ENCODE measurements at places on chromosomes 5 and 9. TPM values are rescaled to one million over a fixed set of nuclear protein-coding genes. Genes with fewer than 3 reads are reported as not detected.

GRCh38 chr5:90563108-90563507 is 4.5 kb downstream of the ADGRV1 start:
- no peak for DNase-seq
- peaks cover 8% of the 10 kb centered on the region for H3K4me1 ChIP-seq
- no peak overlapping the region for H3K4me3 ChIP-seq
- no peak overlapping the region for H3K27ac ChIP-seq
- no peaks in the 10 kb centered on the region for H3K36me3 ChIP-seq

GRCh38 chr5:159933531-159934485 is 17.5 kb downstream of the ADRA1B start:
- peaks cover under 1% of the 10 kb centered on the region for H3K4me1 ChIP-seq
- H3K4me3 ChIP-seq = no peak overlapping the region
- no peaks in the 10 kb centered on the region for H3K27me3 ChIP-seq

GRCh38 chr9:14670718-14671117 is 22.5 kb downstream of the ZDHHC21 start:
- H3K27me3 ChIP-seq = no peaks in the 10 kb centered on the region
- H3K36me3 ChIP-seq = peaks cover 18% of the 10 kb centered on the region
- no peak overlapping the region for H3K4me3 ChIP-seq
- DNase-seq = no peak
- H3K4me1 ChIP-seq = no peaks in the 10 kb centered on the region

DNA sequence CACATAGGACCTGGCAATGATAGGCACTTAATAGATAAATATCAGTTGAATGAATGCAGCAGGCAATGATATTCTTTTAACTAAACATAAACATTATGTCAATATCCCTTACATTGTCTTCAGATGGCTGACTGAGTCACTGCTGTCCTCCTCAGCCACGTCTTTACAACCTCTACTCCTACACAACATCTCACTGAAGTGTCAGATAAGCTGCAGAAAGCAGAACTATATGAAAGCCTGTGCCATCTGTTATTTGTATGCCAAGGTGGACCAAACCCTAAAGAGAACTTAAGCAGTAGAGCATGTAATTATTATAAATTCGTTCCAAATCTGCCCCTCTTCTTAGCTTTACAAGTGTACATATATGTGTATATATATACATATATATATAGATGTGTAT is 271.2 kb downstream of the RASEF start:
- H3K27me3 ChIP-seq = no peaks in the 10 kb centered on the region
- DNase-seq = no peak
- no peak overlapping the region for H3K27ac ChIP-seq
- no peaks in the 10 kb centered on the region for H3K36me3 ChIP-seq

DNA sequence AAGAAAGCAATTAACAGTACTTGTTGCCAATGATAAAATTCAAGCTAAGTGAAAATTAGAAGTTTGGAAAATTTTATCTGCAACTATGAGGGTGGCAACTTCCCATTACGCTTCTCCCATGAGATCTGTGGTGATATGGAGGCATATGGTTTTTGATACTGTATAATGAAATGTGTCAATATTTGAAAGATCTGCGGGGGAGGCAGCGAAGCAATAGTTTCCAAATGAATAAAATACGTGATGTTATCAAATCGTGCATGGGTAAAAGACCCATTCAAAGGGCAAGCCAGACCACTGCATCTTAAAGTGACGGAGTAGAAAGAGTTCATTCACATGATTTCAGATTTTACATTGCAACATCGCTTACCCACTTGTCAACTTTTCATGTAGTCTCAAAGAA is 20.9 kb upstream of the BOD1 start:
- no peak overlapping the region for H3K27ac ChIP-seq
- DNase-seq = no peak
- no peaks in the 10 kb centered on the region for H3K27me3 ChIP-seq
- H3K36me3 ChIP-seq = no peaks in the 10 kb centered on the region
- no peaks in the 10 kb centered on the region for H3K4me1 ChIP-seq

DNA sequence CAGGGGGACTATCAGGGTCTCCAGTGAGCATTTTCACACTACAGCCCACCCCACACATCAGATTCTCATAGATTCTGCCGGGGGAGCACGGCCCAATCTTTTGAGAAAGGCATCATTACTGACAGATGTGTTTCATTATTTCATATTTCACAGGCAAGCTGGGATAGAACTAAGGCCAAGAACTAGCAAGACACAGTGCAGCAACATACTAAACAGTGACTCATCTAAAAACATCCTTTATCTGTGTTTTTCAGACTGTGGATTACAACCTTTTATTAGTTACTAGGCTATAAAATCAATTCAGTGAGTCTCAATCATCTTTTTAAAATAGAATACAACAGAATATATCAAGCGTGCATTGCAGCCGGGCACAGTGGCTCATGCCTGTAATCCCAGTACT is 59.8 kb downstream of the CPLANE1 start:
- DNase-seq = no peak
- no peak overlapping the region for H3K4me3 ChIP-seq
- no peak overlapping the region for H3K27ac ChIP-seq
- no peaks in the 10 kb centered on the region for H3K4me1 ChIP-seq
- peaks cover 95% of the 10 kb centered on the region for H3K36me3 ChIP-seq

DNA sequence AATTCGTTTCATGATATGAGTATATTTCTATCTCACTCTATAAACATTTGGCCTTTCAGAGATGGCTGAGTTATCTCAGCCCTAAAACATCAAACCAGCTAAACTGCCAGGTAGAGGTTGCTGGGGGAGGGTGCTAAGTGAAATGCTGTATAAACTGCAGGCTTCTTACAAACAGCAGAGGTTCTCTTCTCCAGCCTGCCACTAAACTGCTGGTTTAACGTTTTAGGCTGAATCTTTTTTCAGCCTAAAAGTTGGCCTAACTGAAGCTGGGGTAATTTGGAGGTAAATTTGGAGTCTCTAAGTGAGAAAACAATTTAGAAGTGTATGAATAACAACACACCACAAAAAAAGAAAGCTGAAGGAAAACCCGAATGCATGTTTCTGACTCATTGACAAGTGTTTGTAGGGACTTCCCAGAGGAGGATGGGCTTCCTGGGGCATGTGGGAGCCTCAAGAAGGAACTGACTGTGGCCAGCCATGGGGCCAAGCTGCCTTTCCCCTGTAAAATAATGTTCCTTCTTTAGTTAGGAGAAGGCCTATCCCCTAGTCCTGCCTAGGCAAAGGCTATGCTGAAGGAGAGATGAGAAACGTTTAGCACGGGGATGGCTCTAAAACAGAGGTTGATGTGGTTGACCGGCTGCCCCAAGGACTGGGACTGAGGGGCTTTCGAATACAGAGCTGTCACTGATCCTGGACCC is 44.3 kb downstream of the SLC28A3 start:
- no peak for DNase-seq
- H3K4me1 ChIP-seq = no peaks in the 10 kb centered on the region
- H3K27ac ChIP-seq = no peak overlapping the region
- H3K4me3 ChIP-seq = no peak overlapping the region

DNA sequence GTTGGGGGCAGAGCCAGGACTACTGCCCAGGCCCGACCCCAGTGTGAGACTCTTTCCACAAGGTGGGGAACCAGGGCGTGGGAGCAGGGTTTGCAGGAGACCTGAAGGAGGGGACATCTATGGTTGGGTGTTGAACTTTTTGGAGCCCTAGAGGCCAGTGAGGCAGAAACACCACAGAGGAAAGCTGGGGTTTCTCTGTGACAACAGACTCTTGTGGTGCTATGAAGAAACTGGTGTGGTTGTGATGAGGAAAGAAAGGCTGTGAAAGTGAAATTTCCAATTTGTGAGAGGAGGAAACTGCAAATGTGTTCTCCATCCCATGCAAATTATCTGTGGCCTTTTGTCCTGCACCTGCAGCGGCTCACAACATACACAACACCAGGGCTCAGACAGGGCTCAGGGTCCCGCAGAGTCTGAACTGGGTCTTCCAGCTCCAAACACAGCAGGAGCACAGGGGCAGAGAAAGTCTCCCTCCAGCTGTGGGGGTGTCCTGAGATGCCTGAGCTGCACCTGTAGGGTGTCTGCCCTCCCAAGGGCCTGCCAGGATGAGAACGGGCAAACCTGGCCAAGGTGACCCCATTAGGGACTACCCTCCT is 51.4 kb upstream of the GRHPR start:
- no peak overlapping the region for H3K4me3 ChIP-seq
- no peak for DNase-seq
- H3K4me1 ChIP-seq = no peaks in the 10 kb centered on the region
- no peaks in the 10 kb centered on the region for H3K36me3 ChIP-seq
- no peak overlapping the region for H3K27ac ChIP-seq
- no peaks in the 10 kb centered on the region for H3K27me3 ChIP-seq

DNA sequence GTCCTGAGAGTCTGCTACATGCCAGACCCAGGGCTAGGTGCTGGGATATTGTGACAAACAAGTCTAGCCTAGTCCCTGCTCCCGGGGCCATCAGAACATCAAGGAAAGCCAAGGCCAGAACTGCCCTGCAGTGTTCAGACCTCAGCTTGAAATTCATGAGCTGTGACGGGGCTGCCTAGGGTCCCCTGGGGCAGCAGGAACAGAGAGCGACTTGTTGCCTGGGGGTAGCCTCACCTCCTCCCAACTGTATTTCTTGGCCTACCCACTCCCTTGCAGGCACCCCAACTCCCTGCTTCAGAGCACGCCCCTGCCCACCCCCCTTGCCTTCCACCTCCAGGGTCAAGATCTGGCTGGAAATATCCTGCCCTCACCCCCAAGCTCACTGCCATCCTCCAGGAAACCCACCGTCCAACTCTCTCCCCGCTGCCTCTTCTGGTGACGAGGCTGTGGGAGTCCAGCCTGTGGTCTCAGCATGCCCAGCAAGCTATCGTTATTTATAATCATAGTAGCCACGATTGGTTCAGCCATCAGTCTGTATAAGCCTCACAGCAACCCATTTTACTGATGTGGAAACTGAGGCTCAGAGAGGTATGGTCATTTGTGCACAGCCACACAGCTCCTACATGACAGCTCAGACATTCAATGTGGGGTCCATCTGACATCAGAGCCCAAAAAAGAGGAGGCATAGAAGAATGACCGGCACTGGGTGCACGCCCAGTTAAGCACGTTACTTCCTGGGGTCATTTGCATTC is 10.7 kb downstream of the DNM1 start:
- no peak overlapping the region for H3K27ac ChIP-seq
- peaks cover 25% of the 10 kb centered on the region for H3K4me1 ChIP-seq
- no peaks in the 10 kb centered on the region for H3K36me3 ChIP-seq

- H3K27me3 ChIP-seq = no peaks in the 10 kb centered on the region
- H3K4me3 ChIP-seq = no peak overlapping the region
- H3K27ac ChIP-seq = no peak overlapping the region
- H3K36me3 ChIP-seq = no peaks in the 10 kb centered on the region
Measured at GRCh38 chr5:12865529-12865928, 961.3 kb upstream of the CTNND2 start.

- no peaks in the 10 kb centered on the region for H3K36me3 ChIP-seq
- peaks cover 42% of the 10 kb centered on the region for H3K4me1 ChIP-seq
- peak; percentile 81 for DNase-seq
- H3K4me3 ChIP-seq = peak overlapping the region; percentile 18
Measured at GRCh38 chr9:129458663-129459546, 162.0 kb downstream of the C9orf50 start.

- no peaks in the 10 kb centered on the region for H3K4me1 ChIP-seq
- no peak for DNase-seq
- no peak overlapping the region for H3K27ac ChIP-seq
- no peaks in the 10 kb centered on the region for H3K27me3 ChIP-seq
Measured at GRCh38 chr9:123208626-123209174, 59.7 kb downstream of the STRBP start.

GRCh38 chr5:43312699-43313034 is 545 bp downstream of the HMGCS1 start:
- H3K27me3 ChIP-seq = no peaks in the 10 kb centered on the region
- H3K4me1 ChIP-seq = peaks cover 26% of the 10 kb centered on the region
- DNase-seq = no peak
- H3K4me3 ChIP-seq = peak overlapping the region; percentile 82
- no peaks in the 10 kb centered on the region for H3K36me3 ChIP-seq

DNA sequence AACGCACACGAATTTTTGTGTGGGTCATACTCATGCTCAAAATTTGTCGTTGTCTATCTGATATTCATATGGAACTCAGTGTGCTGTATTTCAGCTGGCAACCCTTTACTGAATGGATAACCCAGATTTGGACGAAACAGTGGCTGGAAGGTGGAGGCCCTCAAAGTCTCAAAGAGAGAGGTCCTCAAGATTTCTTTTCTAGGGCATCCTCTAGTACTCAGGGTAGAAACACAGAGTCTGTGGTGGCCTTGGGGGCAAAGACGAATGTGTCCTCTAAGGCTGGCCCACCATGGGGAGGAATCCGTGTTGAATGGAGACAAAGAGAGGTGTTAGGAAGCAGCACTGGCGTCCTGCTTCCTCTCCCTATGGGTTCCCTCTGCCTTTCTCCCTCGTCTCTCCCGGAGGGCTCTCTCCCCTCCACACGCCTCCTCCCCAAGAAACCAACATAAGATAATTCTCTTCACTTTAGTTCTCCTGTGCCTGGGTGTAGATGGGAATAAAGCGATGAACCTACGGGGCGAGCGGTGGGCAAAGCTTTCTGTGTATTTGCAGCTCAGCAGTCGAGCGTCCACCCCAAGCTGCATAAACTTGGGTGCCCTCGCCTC is 333.7 kb downstream of the CWC27 start:
- H3K4me1 ChIP-seq = peaks cover 22% of the 10 kb centered on the region
- peak overlapping the region; percentile 70 for H3K4me3 ChIP-seq
- no peak for DNase-seq
- H3K36me3 ChIP-seq = no peaks in the 10 kb centered on the region

TEX48 gene
- not detected for total RNA-seq

IFNA21 gene
- total RNA-seq = not detected

LRRTM2 gene
- total RNA-seq = not detected

CCDC180 gene
- 1.5 TPM for total RNA-seq

BARHL1 gene
- total RNA-seq = not detected

PAIP1 gene
- total RNA-seq = 142 TPM

LECT2 gene
- not detected for total RNA-seq

PRSS3 gene
- not detected for total RNA-seq
